Stimulated activated CD4-positive, alpha-beta T cell treated with anti-CD3 and anti-CD28 coated beads, Interleukin-1b, Interleukin-23, amount 100 ng/mL, for 4 hours (primary cell): ENCODE measurements at places on chromosomes 2 and 18.

- no peak for DNase-seq
These were observed 11.2 kb downstream of the CWC22 start for GRCh38 chr2:179995741-179996515.

DNA sequence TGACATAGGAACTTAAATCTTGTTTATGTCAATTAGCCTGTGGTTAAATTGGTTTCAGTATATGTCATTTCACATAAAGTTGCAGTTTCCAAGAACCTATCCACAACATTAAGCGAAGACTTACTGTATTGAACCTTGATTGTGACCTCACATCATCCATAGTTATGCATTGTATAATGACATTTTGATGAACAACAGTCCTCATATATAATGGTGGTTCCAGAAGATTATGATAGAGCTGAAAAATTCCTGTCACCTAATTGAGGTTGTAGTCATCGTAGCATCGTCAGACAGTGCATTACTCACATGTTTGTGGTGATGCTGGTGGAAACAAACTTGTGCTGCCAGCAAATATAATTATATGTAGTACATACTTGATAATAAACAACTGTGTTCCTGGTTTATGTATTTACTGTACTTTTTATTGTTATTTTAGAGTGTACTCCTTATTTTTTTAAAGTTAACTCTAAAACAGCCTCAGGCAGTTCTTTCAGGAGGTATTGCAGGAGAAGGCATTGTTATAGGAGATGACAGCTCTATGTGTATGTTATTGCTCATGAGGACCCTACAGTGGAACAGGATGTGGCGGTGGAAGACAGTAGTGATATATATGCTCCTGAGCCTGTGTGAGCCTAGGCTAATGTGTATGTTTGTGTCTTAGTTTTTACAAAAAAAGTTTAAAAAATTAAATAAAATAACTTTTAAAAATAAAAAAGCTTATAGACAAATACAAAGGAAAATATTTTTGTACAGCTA lies 56.6 kb downstream of the UBE2E3 start:
- DNase-seq, result no peak

DNA sequence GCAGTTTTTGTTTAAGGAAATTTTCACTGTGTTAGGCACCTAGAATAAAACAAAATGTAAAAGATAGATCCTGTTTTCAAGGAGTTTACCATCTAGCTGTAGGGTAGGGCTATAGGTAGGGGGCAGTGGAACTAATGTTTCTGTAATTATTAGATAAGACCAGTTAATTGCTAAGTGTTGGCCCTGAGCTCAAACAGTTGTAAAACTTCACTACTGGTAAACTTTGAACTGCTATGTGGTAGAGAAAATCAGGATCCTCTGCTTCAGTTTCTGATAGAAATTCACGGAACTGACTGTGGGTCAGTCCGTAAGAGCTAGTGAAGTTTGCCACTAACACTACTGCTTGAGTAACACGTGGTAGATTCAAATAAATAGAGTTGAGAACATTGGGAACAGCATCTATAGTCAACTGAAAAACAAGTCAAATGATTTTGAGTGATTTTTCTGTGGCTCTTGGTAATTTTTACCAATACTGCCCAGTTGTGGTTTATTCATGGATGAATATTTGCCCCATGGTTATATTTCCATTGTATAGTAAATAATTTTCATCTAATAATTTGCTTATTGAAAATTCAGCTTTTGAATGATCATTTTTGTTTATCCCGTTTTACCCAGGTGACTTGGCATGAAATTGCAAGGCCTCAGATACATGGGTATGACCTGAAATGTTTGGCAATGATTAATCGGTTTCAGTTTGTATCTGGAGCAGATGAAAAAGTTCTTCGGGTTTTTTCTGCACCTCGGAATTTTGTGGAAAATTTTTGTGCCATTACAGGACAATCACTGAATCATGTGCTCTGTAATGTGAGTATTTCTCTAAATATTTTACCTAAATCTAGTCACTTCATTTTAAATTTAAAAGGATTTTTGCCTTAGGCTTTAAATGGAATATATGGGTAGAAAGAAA lies 26.4 kb downstream of the ELP2 start:
- no peak for DNase-seq

- no peak for DNase-seq
These were observed 98.7 kb downstream of the COPS8 start for GRCh38 chr2:237184192-237184918.

- DNase-seq, result no peak
These were observed 204.2 kb upstream of the CELF4 start for GRCh38 chr18:37769826-37770225.

GRCh38 chr2:69583321-69583833 lies 60.2 kb downstream of the AAK1 start:
- no peak for DNase-seq

DNA sequence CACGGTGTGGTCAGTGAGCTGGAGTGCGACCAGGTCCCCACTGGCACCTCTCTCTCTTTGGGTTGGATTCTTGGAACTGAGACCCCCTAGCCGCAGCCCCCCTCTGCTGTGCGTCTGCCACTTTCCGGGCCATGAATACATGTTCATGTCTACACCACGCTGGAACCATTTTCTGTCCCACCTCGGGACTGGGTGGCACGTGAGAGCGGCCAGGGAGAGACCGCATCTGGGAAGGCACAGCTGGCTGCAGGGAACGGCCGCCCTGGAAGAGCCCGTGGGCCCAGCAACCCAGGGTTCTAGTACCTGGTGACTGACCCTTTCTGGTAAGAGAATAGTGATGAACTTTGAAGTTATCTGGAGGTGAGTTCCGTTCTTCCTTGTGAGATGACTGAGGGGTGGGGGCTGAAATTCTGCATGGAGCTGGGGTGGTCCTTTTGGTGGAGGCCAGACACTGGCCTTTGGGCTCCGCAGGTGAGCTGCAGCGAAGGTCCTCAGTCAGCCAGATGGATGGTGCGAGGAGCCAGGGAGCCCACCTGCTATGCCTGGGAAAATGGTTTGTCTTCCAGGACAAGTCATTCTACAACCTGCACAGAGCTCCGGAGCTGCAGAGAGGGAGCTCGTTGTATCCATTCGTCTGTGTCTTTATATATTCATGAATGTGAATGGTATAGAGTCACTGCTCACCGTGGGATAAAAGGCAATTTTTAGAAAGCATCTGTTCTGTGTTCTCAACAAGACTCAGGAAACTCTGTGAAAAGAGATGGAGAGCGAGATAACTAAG lies 223.5 kb downstream of the NDUFA10 start:
- DNase-seq, result no peak

DNA sequence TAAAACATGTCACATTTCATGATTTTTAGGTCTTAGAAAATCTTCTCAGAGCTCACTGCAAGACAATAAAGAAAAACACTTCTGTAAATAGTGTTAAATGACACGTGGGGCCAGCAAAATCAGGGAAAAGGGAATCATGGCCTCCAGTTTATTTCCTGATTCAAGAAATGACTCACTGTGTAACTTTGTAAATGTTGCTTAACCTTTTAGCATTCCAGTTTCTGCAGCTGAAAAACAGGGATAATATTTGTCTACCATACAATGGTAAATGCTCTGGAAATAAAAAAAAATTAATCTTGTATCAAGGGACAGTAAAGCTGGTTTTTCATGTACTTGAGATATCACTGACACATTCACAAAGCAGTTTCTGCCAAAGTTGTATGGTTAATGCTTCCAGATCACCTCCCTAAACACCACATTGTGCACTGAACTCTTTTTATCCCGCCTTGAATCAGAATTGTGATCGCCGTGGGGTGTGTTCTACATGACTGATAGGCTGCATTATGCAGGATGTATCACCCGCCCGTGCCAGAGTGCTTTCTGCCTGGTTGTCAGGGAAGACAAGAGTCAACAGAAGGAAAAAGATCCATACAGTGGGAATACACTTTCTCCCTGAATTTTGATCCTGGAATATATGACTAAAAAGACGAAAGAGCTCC lies 238.8 kb downstream of the IKZF2 start:
- no peak for DNase-seq
